ENCODE measurements at places on chromosomes 2 and 18.

GRCh38 chr2:28178946-28179345 lies 213.7 kb upstream of the FOSL2 start:
- DNase-seq: no peak

DNA sequence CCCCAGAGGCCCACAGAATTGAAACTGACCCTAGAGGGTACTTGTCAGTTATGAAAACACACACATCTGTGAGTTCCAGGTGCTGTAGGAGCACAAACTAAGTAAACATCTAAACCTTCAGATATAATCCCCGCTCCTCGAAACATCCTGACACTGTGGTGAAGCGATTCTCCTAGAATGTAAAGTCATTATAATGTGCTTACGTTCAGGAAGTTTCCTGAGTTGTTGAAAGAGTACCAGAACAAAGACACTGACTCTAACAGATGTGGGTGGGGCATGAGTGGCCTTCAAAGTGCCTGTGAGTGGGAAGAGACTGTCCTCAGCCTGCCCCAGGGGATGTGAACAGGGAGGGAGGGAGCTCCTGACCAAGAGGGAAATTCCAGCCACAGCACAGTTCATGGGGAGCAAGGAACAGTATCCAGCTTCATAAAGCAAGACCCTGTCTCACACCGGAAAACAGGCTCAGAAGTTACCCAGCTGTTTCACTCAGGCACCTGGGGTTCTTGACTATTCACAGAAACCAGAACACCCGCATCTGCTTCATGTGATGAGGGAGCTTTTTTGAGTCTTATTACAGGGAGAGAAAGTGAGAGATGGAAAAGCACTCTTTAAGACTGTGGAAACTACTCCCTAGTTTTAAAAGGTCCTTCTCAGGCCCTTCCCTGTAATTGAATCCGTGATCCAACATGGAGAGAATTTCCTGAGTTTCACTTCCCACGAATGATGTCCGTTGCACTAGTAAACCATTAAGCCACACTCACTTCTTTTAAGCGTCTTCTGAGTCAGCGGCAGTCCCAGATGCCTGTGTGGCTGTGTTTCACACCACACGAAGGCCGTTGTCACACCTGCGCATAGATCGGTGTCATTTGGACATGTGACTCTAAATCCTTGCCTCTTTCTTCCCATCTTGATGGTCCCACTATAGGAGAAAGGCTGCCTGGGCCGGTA lies 88.6 kb upstream of the EML6 start:
- DNase-seq: no peak

- no peak for DNase-seq
Observed at GRCh38 chr2:197368412-197368811, 57.8 kb upstream of the ANKRD44 start.

DNA sequence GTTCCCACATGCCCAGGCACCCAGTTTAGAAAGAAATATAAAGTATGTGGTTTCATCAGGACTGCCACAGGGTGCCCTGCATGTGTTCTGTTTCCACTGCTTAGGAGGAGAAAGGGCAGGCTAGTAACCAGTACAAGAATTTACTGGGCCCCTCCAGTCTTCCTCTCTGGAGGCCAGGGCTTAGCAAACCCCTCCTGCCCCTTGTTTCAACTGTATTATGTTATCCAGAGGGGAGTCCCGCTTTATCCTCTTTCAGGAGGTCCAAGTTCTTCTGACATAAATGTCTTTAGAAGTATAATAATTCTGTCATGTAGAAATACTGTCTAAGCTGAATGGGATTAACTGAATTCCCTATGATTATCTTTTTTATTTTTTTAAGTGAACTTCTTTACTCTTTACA lies 132.1 kb downstream of the WDSUB1 start:
- DNase-seq: no peak

DNA sequence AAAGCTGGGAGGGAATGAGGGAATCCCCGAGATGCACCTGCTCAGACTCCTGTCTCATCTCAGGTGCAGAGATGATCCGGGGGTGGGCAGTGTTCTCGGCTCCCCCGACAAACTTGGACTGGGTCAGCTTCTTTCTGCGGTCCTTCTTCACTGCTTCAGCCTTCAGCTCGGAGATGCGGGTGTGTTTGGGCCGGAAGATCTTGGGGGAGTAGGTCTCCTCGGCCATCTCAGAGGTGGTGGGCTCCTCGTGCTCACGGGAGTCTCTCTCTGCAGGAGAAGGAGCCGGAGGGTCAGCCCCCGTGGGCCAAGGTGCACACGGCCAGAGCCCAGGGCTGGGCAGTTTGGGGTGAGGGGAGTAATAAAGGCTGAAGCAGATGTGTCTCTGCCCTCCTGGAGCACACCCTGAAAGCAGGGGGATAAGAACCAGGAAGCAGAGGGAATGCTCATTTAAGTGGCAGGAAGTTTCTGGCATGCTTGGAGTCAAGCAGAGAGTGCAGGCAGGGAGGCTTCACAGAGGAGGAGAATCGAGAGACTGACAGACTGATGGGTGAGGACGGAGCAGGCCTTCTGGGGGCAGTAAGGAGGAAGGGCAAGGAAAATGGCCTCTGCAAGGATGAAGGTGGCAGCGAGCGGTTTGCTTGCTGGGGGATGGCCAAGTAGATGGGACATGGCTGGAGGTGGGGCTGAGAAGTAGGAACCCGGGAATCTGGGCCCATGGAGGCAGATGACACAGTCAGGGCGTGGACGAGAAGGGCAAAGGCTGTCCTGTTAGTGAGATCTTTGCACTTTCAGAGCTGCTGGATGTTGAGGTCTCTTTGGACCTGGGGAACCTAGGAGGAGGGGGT lies 16.3 kb downstream of the IGFBP5 start:
- no peak for DNase-seq

DNA sequence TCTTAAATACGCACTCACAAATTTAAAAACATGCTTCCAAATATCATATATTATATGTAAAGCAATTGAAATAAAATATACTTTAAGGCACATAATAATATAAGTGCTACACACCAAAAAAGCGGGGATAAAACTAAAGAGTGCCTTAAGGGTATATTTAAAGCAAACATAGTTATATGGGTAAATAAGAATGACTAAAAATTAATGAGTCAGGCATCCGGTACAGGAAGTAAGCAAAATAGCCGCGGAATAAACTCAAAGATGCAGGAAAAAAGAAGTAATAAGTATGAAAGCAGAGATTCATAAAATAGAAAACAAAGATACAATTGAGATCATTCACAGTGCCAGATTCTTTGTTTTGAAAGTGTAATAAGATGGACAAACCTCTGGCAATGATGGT lies 503.5 kb upstream of the SOX11 start:
- no peak for DNase-seq

- no peak for DNase-seq
Observed at GRCh38 chr2:134917888-134918525, 615 bp upstream of the CCNT2 start.

DNA sequence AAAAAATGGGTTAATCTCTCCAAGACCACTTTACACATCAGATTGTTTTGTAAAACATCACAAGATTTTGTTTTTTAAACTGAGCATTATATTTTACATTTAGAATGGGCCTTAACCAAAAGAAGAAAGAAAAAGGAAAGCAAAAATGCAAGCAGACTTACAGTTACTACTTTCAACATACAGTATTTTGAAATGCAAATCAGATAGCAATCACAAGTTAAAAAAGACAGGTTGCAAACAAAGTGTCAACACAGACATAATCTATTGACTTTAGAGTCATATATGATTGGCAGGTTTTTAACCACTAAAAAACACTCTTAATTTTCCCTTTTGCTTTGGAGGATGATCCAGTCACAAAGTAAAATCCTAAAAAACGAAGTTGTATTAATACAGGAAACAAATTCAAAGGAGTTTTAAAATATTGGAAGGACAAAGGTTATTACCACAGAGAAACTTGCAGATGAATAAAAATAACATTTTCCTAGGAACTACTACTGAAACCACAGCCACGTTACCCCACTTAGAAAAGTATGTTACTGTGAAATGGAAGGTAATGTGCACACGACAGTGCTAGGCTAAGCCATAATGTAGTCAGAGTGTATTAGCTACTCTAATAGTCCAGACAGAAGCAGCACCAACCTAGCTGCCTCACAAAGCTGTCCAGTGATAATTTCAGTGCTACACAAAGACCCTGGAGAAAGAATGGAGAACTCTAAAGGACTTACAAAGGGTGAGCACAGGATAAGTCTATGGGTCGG lies 22.9 kb downstream of the DARS1 start:
- DNase-seq: no peak

- no peak for DNase-seq
Observed at GRCh38 chr2:85834466-85834865, 54.3 kb downstream of the ST3GAL5 start.

GRCh38 chr2:223618172-223619035 lies 16.2 kb upstream of the SCG2 start:
- DNase-seq: no peak

GRCh38 chr18:9140984-9141383 lies 4.4 kb downstream of the ANKRD12 start:
- DNase-seq: no peak

GRCh38 chr18:33934258-33934657 lies 290.5 kb downstream of the NOL4 start:
- DNase-seq: no peak

- no peak for DNase-seq
Observed at GRCh38 chr2:220533485-220533884, 906.1 kb downstream of the SLC4A3 start.

GRCh38 chr2:230913406-230914143 lies 11.5 kb downstream of the GPR55 start:
- DNase-seq: no peak

- DNase-seq: no peak
Observed at GRCh38 chr18:48022531-48023329, 92.3 kb upstream of the SMAD2 start.

DNA sequence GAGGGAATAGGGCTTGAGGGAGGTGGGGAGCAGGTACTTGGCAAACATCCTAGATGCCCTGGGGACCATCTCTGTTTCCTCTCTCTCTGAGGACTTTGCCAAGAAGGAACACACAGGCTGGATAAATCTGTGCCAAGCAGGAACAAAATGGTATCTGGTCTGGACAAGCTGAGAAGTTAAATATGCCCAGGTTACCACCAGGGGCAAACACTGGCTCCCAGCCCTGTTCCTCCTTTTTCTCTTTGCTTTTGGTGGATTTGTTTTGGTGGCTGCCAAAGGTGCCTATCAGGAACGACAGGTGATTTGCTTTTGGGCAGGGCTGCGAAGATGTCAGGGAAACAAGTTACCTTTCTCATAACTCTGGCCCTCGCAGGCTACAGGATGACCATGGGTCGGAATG lies 227.5 kb upstream of the SMAD2 start:
- DNase-seq: no peak

DNA sequence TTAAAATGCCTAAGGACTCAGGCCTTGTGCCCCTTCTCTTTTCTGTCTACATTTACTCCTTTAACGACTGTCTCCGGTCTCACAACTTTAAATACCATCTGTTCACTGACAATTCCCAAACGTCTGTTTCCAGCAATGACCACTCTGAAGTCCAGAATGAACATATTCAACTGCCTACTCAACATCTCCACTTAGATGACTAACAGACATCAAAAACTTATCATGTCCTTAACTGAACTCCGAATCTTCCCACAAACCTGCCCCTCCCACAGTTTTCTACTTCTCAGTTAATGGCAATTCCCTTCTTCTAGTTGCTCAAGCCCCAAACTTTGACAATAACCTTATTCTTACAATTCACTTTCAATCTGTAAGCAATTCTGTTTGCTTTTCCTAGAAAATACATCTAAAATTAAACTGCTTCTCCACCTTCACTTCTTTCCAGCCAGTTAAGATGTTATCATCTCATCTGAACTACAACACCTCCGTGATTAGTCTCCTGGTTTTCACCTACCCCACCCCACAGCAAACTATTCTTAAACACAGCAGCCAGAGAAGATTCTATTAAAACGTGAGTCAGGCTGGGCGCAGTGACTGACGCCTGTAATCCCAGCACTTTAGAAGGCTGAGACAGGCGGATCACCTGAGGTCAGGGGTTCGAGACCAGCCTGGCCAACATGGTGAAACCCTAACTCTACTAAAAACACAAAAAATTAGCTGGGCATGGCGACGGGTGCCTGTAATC lies 2.8 kb downstream of the C1D start:
- no peak for DNase-seq

DNA sequence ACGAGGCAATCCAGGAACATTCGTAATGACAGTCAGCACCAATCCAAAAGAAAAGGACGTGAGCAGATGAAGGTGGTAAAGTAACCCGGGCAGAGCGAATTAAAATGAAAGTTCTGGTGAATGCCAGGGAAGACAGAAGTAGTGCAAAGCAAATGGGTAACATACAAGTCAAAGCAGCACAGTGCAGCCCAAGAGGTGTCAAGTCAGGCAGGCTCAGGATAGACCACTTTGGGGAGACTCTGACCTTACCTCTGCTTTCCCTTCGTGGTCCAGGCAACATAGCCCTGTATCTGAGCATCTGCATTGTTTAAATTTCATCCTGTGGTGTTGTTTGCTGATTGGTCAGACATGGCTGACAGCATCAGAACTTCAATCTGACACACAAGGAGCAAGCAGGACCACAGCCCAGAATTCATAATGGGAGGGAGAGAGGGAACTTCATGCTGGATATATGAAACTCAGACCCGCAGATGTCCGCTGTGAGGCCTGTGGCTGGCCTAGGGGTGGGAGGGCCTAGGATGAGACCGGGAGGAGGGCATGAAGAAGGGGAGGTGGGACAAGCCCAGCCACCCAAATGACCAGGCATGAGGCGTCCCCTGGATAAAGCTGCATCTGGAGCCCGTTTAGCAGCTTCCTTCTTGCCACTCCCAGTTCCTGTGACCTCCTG lies 285.7 kb downstream of the TCF4 start:
- no peak for DNase-seq

GRCh38 chr2:97741686-97742085 lies 28.3 kb downstream of the ZAP70 start:
- no peak for DNase-seq

DNA sequence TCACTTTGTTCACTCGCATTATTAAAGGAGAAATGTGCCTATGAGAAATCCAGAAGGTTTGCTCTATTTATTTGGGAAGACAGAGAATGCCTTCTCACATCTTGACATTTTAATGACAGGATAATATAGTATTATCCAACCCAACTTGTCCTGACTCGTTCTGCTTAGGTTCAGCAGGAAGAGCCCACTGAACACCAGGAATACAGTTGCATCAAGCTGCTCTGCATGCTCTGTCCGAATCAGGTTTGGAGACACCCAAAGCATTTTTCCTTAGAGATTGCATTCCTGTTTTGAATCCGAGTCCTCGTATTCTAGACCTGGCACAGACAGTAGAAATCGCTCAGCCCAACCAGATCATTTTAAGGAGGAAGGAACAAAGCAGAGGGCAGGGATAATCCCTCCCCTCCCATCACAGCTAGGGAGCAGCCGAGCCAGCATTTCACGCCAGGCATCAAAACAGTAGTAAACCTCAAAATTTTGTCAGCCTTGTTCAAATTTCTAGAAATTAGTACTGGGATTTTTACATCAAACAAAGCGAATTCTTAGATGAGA lies 837.4 kb upstream of the ID2 start:
- DNase-seq: no peak

GRCh38 chr2:27095745-27096651 lies 9.4 kb downstream of the KHK start:
- peak; percentile 46 for DNase-seq

GRCh38 chr18:55381277-55381676 lies 206.7 kb downstream of the TCF4 start:
- no peak for DNase-seq

Measured in stimulated activated CD4-positive, alpha-beta T cell treated with anti-CD3 and anti-CD28 coated beads, TNF-alpha, amount 100 ng/mL, for 24 hours (primary cell).